ENCODE measurements at places on chromosomes 2 and 18.

DNA sequence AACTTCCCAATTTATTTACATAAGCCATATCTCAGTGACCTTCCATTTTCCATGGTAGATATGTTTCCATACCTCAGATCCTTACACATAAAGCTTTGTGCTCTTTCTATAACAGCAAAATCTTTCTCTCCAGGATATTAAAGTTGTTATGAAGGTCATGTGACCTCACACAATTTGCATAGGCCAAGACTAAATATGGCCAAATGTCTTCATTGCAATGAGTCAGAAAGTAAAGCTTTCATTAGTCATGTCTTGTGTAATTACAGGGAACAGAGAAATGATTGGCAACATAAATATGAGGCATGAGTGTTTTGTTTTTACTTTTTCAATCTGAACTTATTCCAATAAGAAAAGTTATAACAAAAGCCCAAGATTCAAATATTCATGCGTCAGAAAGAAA, 243.5 kb downstream of the ASXL3 start:
- no peak for DNase-seq

GRCh38 chr2:60318544-60318943, 234.9 kb downstream of the BCL11A start:
- DNase-seq, result no peak

DNA sequence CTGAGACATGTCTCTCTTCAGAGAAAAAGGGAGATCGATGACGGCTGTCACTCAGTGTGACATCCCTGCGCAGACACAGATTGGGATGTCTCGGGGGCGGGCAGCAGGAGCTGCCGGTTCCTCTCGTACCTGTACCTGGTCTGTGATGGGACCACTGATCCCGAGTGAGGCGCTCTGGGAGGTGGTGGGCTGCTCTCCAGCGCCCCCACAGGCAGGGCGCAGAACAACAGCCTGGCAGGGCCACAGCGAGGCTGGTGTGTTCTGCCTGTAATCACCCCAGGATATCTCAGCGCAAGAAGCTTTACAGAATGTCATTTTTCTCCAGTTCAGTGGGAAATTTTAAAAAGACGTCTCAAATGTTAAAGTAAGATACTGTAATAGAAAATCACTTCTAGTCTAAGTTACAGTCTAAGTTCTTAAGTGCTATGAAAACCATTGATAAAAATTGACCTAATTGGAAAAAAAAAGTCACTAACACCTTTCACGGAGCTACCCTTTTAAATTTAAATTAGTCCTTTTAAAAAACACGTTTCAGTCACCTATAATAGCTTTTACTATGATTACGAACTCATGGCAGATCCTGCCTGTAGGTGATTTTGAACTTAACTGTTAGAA, 189.8 kb downstream of the SNTG2 start:
- peak; percentile 41 for DNase-seq

DNA sequence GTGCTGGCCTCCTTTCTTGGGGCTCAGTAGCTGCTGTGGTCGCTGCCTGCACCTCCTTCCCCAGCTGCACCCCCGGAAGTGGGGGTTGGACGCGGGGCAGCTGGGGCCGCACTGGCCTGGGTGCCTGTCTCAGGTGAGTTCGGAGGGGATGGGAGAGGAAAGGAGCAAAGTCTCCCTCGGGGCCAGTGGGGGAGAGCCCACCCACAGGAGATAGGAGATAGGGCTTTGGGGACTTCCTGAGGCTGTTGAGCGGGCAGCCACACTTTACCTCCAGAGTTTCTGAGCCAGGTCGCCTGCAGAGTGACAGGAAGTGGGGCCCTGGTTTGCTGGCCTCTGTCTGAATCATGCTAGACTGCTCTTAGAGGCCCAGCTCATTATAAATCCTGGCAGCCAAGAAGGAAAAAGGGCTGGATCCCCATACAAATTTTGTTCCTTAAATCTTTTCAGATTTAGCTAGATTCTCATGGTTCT, 8.1 kb downstream of the MBP start:
- DNase-seq, result peak; percentile 69

- DNase-seq, result no peak
These were observed 34.3 kb downstream of the LCLAT1 start for GRCh38 chr2:30481323-30481800.

GRCh38 chr2:150309311-150310080, 178.0 kb downstream of the RND3 start:
- DNase-seq, result no peak

- no peak for DNase-seq
These were observed 52.3 kb downstream of the ARHGAP28 start for GRCh38 chr18:6781796-6782195.

DNA sequence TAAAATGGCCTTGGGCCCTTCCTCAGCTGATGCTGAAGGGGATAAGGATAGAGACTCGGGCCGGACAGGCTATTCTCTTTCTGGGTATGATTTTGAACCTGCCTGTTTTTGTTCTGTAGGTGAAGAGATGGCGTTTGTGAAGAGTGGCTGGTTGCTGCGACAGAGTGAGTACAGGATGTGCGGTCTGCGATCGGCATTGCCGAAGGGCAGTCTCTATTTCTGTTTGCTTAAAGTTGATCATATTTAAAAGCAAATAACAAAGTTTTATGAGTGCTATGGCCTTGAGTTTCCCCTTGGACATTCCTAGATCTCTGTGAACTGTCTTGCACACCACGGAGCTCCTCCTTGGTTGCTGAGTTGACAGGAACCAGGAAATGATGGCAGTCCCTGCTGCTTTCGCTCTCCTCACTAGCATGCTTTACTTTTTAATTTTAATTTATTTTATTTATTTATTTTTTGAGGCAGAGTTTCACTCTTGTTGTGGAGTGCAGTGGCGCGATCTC, 15.7 kb downstream of the PLEKHB2 start:
- no peak for DNase-seq

DNA sequence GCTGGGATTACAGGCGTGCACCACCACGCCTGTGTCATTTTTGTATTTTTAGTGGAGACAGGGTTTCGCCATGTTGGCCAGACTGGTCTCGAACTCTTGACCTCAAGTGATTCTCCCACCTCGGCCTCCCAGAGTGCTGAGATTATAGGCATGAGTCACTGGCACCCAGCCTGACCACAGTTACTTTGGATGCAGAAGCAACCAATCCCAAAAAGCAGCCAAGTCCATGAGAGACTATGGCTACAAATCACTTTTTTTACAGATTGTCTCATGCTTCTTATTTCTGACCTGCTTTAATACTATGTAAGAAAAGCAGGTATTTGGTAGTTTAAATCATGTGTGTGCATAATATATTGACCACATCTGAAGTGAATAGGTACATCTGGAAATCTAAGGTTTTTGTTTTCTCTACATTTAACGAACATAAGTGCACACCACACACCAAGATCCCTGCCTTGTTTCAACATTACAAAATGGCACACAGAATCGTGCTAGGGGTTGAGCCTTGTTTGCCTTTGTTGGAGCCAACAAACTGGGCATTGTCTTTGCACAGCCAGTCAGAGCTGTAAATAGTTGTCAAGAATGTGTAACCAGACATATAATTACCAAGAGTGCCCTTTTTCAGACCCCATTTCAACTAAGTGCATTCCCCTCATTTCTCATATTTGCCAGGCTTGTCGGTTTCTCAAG, 18.3 kb upstream of the MAP4K4 start:
- no peak for DNase-seq

All from immature natural killer cell (primary cell).